Activated naive CD4-positive, alpha-beta T cell treated with anti-CD3 and anti-CD28 coated beads for 36 hours (primary cell): ENCODE measurements at places on chromosomes 1 and 21.
A peak's percentile ranks its signal among the peaks of the same experiment; 100 is the strongest.

- DNase-seq: no peak
These were observed 28.7 kb downstream of the WNT2B start for GRCh38 chr1:112537456-112537855.

DNA sequence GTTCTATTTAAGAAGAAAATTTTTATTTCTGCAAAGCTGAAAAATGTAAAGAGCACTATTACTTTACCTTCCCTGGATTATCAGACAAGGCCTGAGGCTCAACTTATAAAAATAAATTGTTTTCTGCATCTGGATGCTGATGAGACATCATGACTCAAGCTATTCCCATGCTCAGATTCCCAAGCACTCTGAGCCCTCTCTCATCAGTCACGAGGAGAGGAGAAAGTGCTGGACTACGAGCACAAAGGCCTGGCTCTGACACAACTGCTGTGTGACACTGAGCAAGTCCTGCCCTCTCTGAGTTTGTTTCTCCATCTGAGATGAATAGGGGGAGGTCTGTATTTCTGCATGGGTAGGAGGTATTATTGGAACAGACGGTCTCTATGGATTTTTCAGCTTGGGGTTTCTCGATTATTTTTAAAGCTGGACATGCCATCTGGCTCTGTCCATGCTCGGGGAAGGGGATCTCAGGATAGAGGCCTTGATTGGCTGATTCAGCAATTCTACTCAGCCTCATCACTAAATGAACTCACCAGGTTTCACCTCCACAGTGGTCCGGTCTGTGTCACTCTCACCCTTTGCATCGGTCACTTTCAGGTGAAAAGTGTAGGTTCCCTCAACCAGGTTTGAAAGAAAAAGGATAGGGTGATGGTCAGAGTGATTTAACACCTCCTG is 107.7 kb downstream of the KIAA0319L start:
- DNase-seq: no peak

DNA sequence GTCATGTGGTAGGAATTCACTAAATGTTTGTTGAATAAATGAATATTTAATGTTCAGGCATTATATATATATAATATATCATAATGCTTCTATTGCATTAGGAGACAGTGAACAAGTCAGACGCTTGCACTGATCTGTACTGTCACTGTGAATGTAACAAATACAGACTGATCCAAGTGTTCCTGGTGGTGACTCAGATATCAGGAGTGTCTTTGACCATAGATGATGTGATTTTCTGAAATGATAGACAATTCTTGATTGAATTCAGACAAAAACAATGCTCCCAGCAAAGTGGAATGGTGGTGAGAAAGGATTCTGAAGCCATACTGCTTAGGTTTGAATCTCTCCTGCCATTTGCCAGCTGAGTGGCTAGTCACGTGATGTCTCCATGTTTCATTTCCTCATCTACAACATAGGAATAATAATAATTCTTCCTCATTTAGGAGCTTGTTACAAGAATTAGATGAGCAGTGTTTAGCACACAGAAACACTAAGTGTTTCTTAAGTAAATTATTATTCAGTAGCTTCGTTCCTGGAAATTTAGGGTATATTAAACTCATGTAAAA is 71.0 kb downstream of the OLFML2B start:
- no peak for DNase-seq

DNA sequence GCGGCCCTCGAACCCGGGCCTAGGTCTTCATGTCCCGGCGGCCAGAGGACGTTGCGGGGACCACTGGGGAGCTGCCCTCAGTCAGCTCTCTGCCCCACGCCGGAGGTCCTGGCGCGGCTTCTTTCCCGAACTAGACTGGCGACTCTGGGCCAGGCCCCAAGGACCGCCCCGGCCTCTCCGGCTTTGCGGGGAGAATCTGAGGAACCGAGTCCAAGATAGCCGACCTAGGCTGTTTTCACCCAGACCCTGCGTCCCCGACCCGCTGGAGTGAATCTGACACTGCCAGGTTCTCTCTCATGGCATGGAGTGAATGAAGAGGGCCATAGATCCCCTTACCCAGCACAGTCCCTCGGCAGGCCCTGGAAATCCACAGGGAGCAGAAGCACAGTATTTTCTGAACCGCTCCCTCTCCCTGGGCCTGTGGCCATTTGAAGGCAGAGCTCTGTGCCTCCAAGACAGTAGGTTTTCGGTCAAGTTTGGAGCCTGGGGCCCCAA is 9.9 kb upstream of the BARHL2 start:
- DNase-seq: no peak

DNA sequence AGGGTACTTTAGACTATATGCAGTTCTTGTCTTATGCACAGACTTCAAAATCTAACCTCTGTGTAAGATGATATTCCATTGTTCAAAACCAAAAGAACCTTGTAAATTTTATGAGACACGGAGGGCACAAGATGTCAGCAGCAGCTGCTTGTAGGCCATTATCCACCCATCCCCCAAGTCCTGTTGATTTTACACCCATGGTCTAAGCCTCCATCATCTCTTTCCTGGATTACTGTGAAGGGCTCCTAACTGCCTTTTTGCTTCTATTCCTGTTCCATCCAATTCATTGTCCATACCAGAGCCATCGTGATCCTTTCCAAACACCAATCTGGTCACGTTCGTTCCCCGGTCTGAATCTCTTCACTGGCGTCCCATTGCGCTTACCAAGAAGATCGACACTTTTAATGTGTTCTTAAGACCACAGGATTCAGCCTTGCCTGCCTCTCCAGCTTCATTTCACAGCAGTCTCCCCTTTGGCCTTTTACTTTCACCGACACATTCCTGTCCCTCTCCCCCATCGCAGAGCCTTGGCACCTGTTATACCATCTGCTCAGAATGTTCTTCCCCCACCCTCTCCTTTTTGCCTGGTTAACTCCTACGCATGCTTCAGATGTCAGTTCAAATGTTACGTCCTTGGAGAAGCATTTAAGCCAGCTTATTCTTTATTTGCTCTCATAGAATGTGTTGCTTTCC is 107.3 kb upstream of the POU3F1 start:
- DNase-seq: no peak

GRCh38 chr1:195185736-195186135 is 1422.5 kb downstream of the KCNT2 start:
- DNase-seq: no peak

DNA sequence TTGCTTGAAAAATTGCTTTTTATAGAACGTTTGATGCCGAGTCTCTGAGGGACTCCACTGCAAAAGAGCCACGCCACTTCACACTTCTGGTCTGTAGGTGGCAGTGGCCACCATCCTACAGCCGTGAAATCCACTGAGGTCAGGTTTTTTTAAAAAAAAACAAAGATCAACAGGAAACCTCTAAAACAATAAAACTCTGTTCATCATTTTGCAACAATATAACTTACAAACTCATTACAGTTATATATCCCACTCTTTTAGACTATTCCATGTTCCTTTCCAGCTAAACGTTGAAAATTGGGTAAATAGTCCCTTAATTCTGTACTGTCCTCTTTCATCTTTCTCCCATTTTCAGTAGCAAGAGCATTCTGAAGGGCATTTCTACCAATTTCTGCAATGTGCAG is 64.6 kb upstream of the FMN2 start:
- DNase-seq: peak; percentile 28

- DNase-seq: no peak
These were observed 21.3 kb downstream of the AIDA start for GRCh38 chr1:222691016-222691415.
